AG08396 (cell line): ENCODE measurements at places on chromosomes 7 and 10.

GRCh38 chr10:85612378-85612775 is 754.2 kb downstream of the GRID1 start:
- no peak for DNase-seq

DNA sequence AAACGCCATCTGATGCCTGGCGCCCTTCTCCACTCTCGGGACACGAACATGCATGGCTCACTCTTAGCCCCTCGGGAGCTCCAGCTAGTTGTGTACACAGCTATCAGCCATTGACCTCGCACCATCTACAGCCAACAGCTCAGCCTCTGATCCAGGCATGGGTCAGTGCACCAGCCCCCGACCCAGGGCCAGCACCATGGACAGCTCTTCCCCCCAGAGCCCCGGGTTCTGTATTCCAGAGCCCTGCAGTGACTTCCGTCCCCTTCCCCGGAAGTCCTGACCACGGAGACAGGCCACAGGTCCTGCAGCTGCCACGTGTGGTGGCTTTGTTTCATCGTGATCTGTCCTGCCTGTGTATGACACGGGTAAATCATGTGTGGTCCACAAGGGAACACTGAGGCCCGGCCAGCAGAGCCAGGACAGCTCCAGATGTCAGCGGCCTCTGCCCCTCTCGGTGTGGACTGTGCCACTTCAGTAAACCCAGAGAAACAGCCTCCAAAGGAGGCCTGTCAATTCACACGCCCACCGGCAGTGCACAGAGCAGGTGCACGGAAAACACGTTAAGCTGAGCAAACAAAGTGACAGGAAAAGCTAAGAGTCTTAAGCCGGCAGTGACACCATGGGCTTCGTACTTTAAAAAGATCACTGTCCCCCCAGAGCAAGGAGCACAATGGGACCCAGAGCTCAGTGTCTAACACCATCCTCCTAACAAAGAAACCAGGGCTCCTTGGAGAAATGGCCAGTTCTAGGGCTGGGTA is 13.0 kb downstream of the STK32C start:
- DNase-seq: no peak

DNA sequence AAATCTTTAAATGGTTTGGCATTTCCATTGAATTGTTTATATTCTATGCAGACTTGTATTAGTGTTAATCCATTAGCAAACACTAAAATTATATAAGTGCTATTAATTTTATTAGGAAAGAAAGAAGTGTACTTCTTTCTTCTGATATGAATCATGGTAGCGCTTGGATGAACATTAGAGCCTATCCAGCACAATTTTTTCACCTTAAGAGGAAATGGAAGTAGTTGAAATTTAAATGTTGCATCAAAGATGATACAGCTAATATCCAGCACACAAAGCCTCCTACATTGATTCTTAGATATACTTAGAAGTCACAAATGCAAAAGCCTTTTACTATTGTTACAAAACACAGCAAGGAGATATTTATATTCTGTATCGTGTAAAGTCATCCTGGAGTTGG is 174.5 kb downstream of the AHR start:
- no peak for DNase-seq

DNA sequence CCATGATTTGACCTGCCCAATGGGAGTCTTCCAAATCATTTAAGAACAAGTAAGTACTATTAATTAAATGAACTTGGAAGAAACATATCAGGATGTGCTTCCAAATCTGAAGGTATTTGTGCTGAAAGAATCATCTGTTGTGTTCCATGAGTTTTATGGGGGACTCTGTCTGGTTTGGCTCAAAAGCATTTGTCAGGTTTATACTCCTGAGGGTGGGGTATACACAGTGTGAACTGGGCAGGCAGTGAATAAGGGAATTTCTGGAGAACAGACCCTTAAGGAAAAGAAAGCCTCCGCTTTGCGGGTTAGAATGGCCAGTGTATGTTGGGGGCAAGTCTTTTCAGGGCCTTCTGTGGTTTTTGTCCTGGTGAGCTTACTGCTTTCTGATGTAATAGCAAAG is 29.9 kb downstream of the TCF7L2 start:
- no peak for DNase-seq

GRCh38 chr7:129197771-129198170 is 9.3 kb downstream of the SMO start:
- no peak for DNase-seq

DNA sequence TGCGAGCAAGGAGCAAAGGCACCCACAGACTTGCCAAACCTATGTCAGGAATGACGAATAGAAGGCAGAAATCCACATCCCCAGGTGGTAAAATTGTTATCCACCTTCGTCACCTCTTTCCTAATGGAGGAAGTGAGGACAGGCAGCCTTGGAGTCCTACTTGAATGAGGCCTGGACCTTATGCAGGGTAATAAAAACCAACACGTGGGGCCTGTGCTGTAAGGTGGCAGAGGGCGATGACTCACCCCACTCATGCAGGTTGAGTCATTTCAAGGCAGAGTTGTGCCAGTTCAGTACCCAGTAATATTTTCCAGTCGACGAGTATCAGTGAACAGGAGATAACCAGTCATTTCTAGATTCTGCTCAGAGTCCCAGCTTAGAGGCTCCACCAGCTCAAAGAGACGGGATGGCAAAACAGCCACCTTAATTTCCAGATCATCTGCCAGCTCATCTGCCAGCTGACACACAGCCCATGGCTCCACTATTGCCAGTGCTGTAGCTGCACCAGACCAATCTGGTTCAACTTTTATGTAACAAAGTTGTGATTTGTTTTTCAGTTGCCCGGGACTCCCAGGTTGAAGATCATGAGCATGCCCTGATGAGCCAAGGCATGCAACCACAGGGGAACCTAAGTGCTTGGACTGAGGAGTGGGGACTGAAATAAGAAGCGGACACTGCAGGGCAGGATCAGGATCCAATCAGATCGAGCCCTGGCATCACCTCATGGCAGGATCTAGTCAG is 176.2 kb upstream of the ITGB1 start:
- peak; percentile 49 for DNase-seq

DNA sequence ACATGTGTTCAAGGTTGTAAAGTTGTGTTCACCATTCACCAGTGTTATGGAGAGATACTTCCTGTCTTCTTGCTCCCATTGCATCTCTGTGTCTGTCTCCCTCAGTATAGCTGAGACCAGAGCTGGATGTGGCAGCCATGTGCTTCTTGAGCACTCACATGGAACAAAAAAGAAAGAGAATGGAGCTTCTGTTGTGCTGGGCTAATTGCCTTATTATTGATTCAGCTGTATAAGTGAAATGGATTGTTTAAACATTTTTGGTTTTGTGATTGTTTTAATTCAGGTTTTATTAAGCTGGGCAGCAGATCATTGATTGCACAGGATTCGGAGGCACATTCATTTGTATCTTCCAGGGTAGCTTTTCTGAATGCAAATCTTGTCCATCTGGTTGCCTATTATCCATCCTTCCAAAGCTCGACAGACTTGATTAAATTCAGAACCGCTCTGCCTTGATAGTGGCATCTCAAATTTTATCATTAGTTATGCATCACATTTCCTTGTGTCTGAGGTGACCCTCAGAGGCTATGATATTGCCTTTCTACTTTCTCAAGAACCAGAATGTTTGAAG is 119.9 kb downstream of the CCNY start:
- DNase-seq: no peak

- DNase-seq: no peak
Measured at GRCh38 chr10:52265131-52265926, 48.8 kb upstream of the DKK1 start.

DNA sequence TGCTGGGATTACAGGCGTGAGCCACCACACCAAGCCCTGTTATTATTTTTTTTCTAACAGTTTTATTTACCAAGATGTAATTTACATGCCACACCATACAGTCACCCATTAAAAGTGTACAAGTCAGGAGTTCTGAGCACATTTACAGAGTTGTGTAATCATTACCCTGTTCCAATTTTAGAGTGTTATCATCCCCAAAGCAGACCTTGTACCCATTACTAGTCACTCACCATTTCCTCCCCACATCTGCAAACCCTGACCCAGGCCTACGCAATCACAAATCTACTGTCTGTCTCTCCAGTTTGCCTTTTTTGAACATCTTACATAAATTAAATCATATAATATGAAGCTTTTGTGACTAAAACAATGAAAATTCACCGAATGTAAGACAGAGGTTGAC is 402.9 kb upstream of the FOXK1 start:
- DNase-seq: no peak

DNA sequence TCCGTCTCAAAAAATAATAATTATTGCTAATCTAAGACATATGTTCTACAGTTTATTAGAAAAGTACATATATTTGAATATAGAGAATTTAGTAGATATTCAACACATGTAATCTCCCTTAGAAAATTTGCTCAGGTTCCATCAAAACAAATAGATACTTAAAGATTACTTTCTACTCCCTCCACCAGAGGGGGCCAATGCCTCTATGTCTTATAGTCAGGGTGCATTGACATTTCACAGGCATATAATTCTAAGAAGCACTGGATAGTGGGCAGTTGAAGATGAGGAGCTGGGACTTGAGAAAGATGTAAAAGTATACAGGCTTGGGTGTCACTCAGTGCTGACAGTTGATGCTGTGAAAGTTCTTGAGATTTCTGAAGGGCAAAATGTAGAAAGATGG is 301.6 kb upstream of the HPS1 start:
- DNase-seq: peak; percentile 6

DNA sequence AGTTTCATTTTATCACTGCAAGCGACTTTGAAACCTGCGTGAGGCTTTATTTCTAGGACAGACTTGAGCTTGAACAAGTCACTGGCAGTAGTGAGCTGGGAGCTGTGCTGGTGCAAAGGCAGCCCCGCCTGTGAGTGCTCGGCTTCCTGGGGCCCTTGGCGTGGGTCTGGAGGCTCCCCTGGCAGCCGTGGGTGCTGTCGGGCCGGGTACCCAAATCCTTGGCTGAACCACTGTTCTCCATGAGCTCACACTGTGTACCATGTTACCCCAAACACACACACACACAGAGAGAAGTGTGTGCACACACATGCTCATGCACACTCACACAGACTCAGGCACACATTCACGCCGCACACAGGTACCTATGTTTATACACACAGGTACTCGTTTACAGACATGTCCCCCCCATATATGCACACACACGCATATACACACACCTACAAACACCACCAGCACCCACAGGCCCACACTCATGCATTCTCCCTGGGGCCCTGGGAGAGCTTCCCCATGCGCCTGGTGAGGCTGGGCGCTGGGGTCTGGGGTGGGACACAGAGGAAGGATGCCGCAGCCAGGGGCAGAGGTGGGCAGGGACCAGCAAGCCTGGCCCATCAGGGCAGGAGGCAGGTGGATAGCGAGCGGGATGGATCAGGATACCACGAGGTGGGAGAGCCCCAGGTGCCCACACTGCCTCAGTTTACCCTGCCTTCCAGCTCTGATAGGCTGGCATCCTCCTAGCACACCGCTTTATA is 158.8 kb downstream of the ADARB2 start:
- DNase-seq: no peak

GRCh38 chr7:101410743-101411507 is 48.2 kb downstream of the COL26A1 start:
- peak; percentile 76 for DNase-seq

- DNase-seq: no peak
Measured at GRCh38 chr7:143973870-143974416, 19.3 kb downstream of the OR2F1 start.

- DNase-seq: no peak
Measured at GRCh38 chr7:40455485-40455884, 320.7 kb downstream of the SUGCT start.

DNA sequence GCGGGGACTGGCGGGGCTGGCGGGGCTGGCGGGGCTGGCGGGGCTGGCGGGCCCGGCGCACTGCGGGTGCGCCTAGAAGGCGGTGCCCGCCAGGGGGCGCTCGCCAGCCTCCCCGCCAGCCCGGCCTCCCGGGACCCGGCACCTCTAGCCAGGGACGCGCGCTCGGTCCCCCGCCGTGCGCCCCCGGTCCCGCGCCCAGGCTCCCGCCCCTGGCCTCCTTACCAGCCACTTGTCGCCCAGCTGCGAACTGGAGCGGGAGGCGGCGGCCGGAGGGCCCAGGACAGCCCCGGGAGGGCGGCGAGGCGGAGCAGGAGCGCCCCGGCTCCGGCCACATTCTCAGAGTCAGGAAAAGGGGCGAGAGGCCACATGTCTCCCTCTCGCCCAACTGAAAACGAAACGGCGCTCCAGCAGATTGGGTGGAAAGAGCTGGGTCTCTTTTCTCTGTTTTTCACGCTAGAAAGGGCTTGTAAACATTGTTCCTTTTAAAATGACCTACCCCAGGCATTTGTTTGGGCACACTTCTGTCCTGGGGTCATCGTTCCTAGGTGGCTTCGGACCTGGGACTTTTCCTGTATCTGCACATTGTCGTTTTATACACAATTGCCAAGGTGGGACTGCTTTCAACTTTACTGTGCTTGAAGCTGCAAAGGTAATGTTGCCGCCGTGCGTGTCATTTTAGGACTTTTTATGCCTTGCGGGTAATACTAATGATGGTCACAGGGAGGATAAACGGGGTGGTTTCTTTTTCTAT is 378 bp upstream of the PRKCQ start:
- peak; percentile 87 for DNase-seq

DNA sequence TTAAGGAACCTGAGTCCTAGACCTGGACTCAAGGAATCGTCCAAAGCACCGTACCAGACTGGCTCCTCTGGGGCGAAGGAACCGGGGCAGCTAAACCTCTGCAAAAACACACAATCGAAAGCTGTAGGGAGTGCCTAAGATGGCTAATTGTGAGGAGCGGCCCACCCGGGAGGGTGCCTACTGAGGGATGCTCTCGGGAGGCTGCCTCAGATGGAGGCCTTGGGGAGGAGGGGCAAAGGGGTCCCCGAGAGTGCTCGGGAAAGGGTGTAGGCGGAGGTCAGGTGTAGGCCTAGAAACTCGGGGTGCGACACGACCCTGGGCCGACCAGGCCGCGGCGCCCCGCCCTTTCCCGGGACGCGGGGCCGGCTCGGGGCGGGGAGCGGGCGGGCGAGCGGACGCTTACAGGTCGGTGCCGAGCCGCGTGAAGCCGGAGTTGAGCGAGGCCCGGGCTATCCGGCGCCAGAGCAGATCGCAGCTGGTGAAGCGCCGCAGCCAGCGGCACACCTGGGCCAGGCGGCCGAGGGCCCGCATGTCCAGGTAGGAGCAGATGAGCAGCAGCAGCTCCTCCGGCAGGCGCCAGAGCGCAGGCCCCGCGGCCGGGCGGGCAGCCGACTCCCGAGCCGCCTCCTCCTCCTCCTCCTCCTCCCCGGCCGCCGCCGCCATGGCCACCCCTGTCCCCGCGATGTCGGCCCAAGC is 844 bp downstream of the FBXW4 start:
- DNase-seq: peak; percentile 72

- no peak for DNase-seq
Measured at GRCh38 chr10:97058521-97058920, 127.2 kb downstream of the SLIT1 start.

- no peak for DNase-seq
Measured at GRCh38 chr7:88115816-88116215, 104.0 kb downstream of the SRI start.

GRCh38 chr10:52283174-52283573 is 30.9 kb upstream of the DKK1 start:
- no peak for DNase-seq
